Neural crest cell (in vitro differentiated cells): ENCODE measurements at places on chromosomes 16 and 17.
A peak's percentile ranks its signal among the peaks of the same experiment; 100 is the strongest.

- DNase-seq = no peak
Measured at GRCh38 chr17:17139972-17140589, 66.1 kb downstream of the PLD6 start.

GRCh38 chr17:47831934-47832327 lies 461 bp downstream of the LRRC46 start:
- DNase-seq = no peak

DNA sequence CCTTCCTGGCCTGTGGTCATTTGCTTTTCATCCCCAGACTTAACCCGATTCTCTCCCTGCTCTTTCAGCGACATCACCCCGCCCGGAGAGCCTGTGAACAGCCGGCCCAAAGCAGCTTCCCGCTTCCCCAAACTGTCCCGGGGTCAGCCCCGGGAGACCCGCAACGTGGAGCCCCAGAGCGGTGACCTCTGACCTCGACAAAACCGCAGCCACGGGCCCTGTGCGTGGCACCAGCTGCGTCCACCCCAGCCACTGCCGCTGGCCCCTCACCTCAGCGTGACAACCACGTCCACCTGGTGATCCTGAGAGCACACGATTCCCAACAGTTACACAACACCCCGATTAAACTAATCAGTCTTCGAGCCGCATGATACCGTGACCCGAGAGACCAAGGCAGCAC lies 235.2 kb downstream of the CPPED1 start:
- no peak for DNase-seq

DNA sequence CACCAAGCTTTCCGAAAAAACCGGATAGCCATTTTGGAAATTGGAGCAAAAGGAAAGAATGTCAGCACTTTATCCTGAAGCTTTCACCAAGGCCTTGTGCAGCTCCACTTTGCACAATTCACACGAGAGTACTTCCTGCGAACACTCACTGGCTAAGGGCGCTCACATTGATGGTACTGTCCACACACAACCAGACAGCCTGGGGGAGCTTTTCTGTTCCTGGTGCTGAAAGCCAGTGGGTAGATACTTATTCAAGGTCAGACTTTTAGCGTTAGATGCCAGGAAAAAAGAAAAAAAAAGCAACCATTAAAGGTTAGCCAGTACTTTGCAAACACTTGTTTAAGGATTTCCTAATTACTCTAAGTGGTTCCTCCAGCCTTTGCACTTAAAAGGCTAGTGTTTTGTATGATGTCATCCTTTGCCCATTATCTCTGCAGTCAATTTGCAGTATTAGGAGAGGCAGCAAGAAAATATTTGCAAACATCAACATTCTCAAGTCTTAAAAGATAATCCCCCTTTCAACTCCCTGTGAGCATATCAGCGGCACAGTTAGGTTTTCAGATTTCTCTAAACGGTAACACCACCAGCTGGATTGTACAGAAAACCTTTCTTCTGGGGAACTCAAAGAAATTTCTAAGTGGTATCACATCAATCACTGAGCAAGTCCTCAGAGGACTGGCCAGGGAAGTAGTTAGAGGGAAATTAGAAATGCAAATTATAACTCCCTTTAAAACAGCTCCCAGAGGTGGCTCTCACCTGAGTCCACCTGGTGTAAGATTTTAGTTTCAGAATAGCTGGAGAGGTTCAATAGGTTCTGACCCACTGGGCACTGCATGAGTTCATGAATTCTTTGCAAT lies 243.4 kb upstream of the IRX5 start:
- no peak for DNase-seq

DNA sequence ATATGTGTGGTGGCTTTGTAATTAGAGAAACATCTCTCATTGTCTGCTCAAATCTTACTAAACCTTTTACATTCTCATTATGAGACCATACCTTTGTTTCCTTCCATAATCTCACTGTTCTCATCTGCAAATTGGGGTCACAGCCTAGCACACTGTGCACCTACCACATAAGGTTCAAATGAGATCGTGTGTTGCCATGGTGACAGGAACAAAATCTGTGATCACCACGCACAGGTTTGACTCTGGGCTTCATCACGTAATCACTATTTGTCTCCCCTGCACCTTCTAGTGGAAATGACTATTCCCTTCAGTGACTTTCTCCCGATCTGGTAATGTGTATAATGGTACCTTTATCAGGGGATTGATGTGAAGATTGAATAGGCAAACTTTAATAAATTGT lies 26.1 kb downstream of the CDH8 start:
- DNase-seq = no peak

GRCh38 chr16:85220125-85220839 lies 108.0 kb upstream of the CIBAR2 start:
- DNase-seq = no peak

GRCh38 chr17:65785109-65785508 lies 223.7 kb upstream of the AXIN2 start:
- DNase-seq = no peak

DNA sequence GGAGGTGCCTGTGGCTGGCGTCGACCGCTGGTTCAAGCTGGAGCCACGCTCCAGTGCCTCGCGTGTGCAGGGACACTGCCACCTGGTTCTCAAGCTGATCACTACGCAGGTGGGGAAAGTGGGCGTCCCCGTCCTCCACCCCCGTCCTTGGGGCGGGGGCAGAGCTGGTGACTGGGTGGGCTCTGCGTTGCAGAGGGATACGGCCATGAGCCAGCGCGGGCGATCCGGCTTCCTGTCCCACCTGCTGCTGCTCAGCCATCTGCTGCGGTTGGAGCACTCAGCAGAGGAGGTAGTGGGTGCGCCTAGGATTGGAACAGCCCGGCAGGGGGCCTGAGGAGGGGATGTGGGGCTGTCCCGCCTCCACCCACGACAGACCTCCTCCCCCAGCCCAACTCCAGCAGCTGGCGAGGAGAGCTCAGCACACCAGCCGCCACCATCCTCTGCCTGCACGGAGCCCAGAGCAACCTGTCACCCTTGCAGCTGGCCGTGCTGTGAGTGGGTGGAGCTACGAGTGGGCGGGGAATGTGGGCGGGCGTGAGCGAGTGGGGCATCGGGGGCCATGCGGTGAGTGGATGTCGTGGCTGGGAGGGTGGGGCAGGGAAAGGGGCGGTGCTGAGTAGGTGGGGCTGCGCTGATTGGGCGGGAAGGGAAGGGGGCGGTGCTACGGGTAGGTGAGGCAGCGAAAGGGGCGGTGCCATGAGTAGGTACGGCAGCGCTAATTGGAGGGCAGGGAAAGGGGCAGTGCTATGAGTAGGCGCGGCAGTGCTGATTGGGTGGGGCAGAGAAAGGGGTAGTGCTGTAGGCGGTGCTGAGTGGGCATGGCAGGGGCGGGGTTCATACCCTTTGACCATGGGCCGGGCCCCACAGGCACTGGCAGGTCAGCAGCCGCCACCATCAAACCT lies 8.9 kb downstream of the TSR3 start:
- DNase-seq = peak; percentile 89

DNA sequence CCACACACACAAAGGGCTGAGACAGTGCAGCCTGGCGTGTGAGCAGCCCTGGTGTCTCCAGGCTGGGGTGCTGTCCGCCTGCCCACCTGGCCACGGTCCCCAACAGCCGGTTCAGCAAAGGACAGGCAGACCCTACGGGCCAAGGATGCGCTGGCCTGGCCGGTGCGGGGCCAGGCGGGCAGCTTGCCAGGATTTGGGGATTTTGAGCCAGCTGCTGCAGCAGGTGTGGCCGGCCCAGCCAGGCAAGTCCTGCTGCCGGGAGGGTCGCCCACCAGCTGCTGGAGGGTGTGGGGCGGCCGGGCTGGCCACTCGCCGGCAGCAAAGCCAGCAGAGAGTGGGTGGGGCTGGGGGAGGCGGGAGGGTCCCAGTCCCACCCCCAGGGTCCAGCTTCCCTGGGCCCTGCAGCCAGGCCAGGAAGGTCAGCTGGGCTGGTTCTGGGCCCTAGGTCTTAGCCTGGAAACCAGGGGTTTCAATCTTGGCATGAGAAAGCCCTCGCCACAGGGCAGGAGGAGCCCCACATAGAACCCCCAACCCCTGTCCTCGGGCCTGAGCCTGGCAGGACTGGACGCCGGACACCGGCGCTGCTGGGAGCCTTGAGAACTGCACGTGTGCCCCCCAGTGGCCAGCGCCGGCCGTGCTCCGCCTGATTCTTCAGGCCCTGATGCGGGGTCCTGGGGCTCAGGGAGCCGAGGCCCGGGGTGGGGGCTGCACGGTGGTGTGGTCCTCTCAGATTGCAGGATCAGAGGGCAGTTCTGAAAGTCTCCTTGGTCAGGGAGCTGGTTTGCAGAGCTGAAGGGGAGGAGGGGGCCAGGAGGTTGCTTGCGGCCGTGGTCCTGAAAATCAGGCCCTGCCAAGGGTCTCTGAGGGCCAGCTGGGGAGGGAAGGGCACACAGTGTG lies 17.6 kb upstream of the SSTR5 start:
- peak; percentile 82 for DNase-seq

DNA sequence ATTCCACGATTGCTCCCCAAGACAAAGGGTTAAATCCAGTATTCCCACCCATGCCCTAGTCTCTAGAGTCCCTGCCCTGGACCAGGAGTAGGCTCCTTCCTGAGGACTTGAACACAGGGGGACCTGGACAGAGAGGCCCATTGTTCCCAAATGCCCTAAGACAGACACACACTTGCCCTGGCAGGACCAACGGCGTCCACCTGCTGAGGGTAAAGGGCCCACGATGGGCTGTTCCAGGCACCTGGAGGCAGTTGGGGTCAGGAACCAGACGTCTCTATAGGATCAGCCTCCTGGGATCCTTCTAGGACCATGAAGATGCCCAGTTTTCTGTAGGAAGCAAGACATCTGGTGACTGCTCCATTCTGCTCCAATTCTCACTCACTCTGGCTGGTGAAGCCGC lies 39.3 kb downstream of the TNFRSF13B start:
- DNase-seq = no peak

DNA sequence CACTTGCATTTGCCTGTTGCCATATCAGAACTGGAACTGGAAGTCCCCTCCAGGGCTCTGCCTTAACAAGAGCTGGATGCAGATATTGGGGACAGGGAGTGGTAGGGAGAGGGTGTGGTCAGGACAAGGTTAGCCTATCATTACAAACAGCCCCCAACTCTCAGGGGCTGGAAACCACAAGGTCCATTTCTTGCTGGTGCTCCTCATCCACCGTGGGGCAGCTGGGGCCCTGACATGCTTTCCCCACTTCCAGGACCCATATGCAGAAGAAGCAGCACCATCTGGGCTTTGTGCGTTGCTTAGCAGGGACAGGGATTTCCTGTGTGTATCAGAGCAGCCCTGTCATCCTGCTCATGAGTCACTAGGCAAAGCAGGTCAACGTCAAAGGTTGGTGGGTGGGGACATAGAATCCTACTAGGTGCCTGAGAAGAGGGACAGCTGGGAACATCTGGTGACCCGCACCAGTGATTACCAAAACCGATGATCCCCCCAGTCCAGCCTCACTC lies 26.9 kb downstream of the RGS9 start:
- no peak for DNase-seq

DNA sequence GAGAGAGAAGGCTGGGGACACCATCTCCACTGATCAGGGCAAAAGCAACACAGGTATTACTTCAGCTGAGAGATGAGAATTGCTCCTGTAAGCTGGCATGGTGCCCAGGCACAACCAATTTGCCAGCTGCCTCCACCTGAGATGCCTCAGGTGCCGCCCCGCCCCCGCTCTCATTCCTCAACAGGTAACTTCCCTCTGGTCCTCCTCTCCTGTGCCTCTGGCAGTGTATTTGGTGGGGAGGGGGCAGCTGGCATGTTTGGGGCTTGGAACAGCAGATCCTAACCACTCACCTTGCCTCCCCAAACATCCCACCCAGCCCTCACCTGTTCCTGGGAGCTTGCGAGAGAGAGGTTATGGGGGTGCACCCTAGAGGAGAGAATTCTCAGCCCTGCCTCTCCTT lies 2.9 kb upstream of the SRCIN1 start:
- DNase-seq = no peak

DNA sequence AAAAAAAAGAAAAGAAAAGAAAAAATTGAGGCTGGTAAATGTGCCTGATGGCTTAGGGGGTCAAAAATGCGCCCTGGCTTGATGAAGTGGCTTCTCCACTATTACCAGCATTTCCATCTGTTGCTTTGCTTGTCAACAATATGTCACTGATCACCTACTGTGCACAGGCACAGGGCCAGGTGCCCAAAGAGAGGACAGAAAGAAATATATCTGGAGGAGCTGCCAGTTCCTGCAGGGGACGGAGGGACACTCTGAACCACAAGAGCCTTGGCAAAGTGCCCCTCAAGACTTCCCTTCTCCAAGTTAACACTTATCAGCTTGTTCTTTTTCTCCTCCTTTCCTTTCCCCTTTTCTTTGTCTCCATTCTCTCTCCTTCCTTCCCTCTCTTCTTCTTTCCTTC lies 34.7 kb downstream of the GINS3 start:
- no peak for DNase-seq

- no peak for DNase-seq
Measured at GRCh38 chr16:89563639-89564392, 3.3 kb downstream of the RPL13 start.

GRCh38 chr16:67400901-67401300 lies 7.6 kb upstream of the TPPP3 start:
- no peak for DNase-seq

DNA sequence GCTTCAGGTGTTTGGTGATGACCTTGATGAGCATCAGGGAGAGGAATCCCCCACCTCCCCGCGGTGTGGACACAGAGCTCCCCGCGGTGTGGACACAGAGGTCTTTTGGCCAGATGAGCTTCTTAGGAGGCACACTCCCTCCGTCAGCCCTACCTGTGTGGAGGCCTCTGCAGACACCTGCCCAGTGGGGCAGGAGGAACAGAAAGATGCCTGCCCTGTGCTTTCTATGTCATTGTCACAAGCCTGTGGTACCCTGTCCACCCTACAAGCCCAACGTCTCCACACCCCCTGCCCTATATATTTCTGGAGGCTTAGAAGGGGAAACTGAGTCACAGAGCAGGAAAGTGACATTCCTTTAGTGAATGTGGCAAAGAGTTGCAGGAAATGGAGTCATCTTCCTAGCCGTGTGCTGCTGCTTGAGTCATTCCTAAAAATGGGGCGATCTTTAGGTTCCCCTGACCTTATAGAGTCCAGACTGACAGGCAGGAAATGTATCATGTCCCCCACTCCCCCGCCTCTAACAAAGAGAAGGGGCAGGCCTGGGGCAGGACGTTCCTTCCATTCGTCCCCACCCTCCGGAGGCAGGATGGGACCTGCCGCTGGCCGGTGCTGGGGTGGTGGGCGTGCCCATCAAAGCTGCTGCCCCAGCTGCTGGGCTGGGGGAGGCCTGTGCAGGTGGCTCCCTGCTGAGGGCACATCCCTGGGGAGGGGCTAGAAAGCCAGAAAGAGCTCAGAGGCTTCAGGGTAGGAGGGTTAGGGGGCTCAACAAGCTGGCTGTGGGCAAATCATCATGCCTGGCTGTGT lies 1.0 kb upstream of the C16orf74 start:
- DNase-seq = no peak

DNA sequence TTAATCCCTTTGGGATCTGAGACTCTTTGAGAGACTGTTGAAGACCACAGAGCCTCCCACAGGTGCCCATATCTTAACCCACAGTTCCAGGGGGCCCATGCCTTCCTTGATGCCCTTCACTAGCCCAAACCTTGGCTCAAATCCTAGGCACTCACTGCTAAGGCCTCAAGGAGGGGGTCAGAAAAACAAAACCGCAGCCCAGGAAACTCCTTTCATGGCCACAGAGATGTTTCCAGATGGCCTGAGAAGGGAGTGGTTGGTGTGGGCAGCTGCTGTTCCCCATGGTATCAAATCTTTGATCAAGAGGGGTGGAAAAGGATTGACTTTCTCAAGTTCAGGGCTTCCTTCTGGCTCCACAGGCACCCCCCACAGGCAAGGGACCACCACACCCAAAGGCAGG lies 44.7 kb downstream of the CDH1 start:
- no peak for DNase-seq

GRCh38 chr16:11551842-11552241 lies 34.9 kb downstream of the LITAF start:
- DNase-seq = no peak
